Stimulated activated CD8-positive, alpha-beta memory T cell treated with anti-CD3 and anti-CD28 coated beads, Interleukin-4, amount 100 ng/mL, for 1 hour (primary cell): ENCODE measurements at places on chromosomes 2 and 18.

- no peak for DNase-seq
Measured at GRCh38 chr2:216015722-216016464, 2.5 kb upstream of the MREG start.

DNA sequence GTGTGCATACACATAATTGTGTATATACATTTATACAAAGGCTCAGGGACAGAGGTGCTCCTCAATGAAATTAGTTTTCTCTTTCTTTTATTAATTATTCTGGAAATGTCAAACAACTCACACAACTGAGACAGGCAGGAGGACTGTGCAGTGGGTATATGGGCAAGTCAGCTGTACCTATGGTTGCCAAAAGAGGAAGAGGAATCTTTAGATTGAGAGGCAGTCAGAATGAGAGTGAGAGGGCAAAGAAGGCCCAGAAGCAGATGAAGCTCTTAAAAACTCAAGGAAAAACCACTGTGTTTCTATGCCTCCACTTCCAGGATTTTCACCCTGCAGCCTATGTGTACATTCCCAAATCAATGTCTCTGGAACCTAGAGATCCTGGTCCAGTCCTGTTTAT is 79.1 kb downstream of the CACNB4 start:
- DNase-seq: no peak

DNA sequence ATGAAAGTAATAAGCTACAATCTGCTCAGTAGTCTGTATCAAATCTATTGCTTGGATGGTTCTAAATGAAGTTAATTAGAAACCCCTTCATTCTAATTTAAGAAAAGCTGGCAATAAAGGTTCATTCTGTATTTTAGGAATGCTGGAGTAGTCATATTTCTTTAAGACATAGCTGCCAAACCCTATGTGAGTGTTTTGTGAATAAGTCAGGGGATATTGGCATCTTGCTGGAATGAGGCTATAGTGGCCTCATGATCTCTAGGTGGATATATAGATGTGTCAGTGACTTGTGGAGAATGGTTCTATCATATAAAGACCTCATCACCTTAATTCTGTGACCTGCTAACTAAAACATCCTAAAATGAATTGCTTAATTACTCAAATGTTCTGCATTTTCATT is 196.3 kb downstream of the PDE1A start:
- DNase-seq: no peak

- DNase-seq: no peak
Measured at GRCh38 chr18:35189510-35189909, 51.3 kb upstream of the ZNF397 start.

DNA sequence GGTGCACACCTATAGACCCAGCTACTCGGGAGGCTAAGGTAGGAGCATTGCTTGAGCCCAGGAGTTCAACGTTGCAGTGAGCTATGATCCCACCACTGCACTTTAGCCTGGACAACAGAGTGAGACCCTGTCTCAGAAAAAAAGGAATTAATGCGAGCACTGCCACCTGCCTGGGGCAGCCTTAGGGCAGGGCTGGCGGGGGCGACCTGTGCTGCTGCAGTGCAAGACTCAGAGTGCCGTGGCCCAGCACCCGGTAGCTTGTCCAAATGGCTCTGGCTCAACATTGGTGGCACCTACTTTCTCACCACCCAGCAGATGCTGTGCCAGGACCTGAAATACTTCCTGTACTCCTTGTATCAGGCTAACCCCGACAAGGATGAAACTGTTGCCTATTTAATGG is 30.2 kb downstream of the STK25 start:
- DNase-seq: no peak

DNA sequence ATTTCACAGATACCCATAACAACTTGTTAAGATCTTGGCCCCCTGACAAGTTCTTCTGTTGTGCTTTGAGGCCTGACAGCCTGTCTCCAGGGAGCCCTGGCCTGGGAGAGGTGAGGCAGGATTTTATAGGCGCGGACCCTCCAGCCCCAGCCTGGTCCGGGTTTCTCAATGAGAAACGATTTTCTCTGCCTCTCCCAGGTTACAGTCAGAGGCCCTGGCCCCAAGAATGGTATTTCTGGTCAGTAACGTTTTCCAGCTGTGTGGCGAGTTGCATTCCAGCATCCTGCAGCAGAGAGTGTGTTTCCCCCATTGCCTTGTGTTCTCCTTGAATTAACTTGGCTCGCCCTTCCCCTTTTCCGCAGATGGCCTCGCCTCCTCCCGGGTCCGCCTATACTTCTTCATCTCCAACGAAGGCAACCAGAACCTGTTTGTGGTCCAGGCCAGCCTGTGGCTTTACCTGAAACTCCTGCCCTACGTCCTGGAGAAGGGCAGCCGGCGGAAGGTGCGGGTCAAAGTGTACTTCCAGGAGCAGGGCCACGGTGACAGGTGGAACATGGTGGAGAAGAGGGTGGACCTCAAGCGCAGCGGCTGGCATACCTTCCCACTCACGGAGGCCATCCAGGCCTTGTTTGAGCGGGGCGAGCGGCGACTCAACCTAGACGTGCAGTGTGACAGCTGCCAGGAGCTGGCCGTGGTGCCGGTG is 3.0 kb downstream of the INHBB start:
- no peak for DNase-seq

DNA sequence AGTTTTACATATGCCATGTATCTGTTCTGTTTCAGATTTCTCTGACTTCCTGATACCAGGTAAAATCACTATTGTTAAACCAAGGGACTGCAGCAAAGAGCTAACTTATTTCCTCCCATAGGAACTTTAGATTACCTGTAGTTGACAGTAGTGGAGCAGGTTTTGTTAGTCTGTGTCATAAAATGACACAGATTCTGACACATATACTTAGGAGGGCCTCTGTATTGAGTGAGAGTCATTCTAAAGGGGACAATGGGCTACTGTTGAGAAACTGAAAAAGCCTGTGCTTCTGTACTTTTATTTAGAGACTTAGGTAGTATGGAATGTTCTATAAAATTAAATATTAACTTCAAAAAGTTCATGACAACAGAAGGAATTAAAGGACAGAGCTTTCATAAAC is 48.2 kb downstream of the KCMF1 start:
- DNase-seq: no peak

GRCh38 chr2:210429403-210430137 is 47.0 kb downstream of the LANCL1 start:
- DNase-seq: no peak

GRCh38 chr2:148966438-148966758 is 72.1 kb upstream of the LYPD6B start:
- no peak for DNase-seq

DNA sequence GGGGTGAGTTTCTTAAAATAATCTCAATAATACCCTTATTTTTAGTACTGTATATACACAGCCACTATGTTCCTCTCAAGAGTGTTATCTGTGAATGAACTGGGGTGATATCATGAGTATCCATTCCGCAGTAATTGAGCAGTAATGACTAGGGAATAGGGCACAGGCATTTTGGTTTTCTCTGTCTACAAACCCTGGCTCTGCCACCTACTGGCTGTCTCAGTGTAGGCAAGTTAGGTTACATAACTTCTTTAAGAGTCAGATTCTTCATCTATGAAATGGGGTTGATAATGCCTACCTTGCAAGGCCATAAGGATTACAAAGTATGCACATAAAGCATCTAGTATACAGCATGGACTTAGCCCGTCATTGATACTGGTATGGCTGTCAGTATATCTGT is 555.8 kb downstream of the NRXN1 start:
- DNase-seq: no peak

GRCh38 chr2:206982360-206982955 is 43.1 kb downstream of the CPO start:
- no peak for DNase-seq

DNA sequence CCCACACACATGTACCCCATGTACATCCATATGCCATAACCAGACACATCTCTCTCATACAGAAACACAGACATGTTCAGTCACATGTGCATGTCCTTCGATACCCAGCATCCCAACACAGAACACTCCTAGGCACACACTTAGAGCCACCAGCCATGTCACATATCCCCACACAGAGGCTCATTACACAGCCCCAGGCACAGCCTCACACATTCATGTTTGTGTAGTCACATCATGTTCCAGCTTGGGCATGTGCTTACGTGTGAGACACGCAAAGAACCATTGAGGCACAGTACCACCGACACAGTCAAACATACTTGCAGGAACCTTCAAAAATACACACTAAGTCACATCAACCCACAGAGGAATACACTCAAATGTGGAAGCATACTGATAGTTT is 17.3 kb downstream of the FBXO41 start:
- no peak for DNase-seq

DNA sequence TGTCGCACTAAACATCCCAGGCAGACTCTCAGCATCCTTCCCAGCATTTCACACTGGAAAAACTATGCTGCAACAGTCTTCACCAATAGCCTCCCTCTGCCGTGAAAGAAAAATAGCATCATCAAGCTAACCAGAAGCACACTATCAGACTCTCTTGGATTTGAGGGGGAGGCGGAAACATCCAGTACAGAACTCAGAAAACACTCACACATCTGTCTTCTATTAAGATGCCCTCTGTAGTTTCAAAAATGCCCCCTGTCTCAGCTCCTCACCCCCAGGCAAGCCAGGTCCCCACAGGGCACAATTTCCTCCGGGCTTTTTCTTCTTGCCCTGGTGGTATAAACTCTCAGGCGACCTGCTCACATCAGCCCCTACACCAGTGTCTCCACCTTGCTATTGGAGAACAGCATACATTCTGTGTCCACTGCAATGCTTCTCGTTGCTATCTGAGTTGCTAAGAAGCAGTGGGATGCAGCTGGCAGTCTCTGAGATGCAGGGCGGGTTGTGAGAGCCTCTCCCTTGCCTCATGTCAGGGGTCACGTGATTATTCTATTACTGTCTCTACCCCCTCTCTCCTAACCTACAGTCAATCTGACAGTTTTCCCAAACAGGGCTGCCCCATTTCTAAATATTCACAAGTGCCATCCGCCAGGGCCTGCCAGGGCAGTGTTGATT is 189.9 kb downstream of the INO80D start:
- no peak for DNase-seq

- no peak for DNase-seq
Measured at GRCh38 chr2:73963385-73964120, 21.2 kb upstream of the TET3 start.

DNA sequence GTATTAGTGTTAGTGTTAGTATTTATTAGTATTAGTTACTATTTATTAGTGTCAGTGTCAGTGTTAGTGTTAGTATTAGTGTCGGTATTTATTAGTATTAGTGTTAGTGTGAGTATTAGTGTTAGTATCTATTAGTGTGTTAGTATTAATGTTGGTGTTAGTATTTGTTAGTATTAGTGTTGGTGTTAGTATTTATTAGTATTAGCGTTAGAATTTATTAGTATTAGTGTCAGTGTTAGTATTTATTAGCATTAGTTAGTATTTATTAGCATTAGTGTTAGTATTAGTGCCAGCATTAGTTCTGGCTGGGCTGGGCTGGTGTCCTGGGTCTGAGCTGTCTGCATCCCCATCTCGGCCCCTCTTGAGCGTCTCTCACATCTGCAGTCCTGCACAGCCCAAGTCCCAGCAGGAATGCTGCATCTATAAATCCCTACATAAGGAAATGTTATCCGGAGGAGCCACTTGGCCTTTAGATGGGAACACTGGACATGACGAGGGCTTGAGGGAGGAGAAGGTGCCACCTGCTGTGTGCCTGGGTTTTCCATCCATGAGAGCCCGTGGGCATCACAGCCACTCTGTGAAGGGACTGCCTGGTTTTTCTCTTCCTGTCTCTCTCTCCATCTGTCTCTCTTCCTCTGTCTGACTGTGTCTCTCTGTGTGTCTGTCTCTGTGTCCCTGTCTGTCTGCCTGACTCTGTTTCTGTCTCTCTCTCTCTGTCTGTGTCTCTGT is 33.6 kb downstream of the TWIST2 start:
- DNase-seq: no peak

- DNase-seq: no peak
Measured at GRCh38 chr2:226295123-226295522, 504.5 kb downstream of the IRS1 start.

GRCh38 chr2:130390460-130391057 is 34.7 kb downstream of the PTPN18 start:
- no peak for DNase-seq

- no peak for DNase-seq
Measured at GRCh38 chr2:38495880-38496279, 106.8 kb downstream of the HNRNPLL start.

DNA sequence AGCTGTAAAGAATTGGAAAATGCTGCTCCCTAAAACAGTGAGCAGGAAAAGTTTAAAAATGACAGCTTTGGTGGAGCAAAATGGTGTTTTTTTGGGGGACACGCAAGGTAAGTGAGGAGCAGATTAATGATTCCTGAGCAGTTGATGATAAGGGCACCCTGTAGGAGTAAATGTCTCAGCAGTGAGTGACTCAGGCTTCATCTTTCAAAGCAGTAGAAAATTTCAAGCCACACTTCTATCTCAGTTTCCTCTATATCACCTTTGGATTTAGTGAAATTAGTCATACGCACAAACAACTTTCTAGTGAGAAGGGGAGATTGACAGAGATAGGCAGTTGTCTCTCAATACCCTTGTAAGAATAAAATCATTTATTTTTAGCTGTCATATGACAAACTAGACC is 709.0 kb upstream of the FAM98A start:
- DNase-seq: no peak

DNA sequence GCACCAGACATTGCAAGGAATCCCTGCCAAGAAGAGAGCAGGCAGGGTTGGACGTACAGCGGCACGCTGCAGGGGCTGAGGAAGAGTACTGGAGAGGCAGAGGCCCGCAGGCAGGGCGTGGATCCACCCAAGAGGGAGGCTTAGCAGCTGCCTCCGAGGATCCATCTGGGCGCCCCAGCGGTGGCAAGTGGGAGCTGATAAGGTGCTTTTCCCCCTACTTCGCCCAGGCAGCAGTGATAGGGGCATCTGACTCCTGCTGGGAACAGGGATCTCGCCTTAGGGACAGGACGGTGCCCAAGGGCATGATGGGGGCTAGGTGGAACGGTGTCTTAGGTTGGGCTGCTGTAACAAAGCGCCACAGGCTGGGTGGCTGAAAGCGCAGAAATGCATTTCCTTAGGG is 67.4 kb upstream of the HS6ST1 start:
- no peak for DNase-seq

GRCh38 chr2:86371527-86371926 is 34.1 kb upstream of the REEP1 start:
- DNase-seq: no peak

GRCh38 chr2:122186761-122187222 is 431.3 kb downstream of the TSN start:
- DNase-seq: no peak

GRCh38 chr2:201964631-201965206 is 68.9 kb upstream of the FZD7 start:
- no peak for DNase-seq

DNA sequence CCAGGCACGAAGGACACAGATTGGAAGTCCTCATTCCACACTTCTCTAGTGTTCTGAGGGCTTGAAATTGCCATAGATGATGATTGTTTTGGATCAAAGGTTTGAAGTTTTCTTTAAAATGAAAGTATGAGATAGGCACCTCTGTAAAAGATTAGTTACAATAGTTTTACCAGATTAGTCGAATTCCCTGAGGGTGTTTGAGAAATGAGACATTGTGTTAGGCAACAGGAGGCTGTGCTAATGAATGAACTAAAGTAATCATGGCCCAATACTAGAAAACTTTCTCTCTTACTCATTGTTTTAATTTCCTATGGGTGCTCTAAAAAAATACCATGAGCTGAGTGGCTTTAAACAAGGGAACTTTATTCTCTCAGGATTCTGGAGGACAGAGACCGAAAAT is 421.7 kb downstream of the RNF144A start:
- no peak for DNase-seq
